ENCODE measurements at places on chromosomes 7 and 10. TPM values are rescaled to one million over a fixed set of nuclear protein-coding genes. Genes with fewer than 3 reads are reported as not detected.

ZNF783 gene
- polyA plus RNA-seq = 1.5 TPM

DNA sequence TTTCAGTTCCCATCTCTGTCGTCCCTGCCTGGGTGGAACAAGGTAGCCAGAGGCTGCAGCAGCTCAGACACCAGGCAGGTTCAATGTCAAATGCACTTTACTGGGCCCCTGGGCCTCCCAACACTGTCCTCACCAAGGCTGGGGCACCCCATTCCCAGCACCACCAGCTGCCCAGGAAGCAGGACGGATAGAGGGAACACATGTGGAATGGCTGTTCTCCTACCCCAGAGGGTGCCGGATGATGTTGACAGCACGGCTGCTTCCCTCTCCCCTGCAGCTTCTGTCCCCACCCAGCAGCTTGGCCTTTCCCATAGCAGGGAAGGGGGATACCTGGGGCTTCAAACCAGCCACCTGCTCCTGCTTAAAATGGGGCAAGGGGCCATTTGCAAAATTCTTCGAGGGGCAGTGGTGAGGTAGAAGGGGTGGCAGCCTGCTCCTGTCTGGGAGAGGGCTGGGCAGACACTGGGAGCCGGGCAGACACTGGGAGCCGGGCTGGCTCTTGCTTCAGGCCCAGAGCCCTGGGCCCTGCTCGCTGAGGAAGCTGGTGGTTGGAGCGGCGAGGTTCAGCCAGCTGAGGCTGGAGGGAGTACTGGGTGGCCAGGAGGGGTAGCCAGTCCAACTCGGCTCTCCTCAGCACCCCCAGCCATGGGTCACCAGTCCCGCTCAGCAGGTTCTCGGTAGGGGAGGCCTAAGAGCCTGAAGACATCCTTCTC lies 9.1 kb downstream of the POLL start:
- H3K36me3 ChIP-seq = peaks cover 75% of the 10 kb centered on the region
- H3K4me1 ChIP-seq = no peaks in the 10 kb centered on the region
- H3K27ac ChIP-seq = no peak overlapping the region
- no peaks in the 10 kb centered on the region for H3K27me3 ChIP-seq
- DNase-seq = no peak

- no peak overlapping the region for H3K27ac ChIP-seq
- no peaks in the 10 kb centered on the region for H3K36me3 ChIP-seq
- no peaks in the 10 kb centered on the region for H3K27me3 ChIP-seq
- no peak overlapping the region for H3K4me3 ChIP-seq
- no peaks in the 10 kb centered on the region for H3K4me1 ChIP-seq
- peak; percentile 2 for DNase-seq
Measured at GRCh38 chr7:117808341-117808757, 64.9 kb downstream of the CTTNBP2 start.

NUDT13 gene
- 1.0 TPM for polyA plus RNA-seq

DNA sequence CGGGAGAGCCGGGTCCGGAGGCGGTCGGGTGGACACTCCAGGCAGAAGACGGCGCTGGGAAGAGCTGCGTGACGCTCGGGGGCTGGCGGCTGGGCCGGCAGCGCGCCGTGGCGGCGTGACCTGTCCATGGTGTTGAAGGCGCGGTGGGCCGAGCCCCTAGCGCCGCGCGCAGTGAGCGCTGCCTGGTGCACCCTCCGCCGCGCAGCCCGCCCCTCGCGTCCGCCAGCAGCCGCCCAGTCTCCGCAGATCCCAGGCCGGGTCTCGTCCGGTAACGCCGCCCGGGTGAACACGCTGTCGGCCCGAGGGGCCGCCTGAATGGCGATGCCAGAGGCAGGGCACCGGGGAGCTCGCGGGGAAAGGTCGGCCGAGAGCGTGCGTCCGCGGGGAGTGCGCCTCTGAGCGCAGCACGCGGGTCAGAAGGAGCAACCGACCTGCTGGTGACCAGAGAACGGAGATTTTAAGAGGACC lies 657 bp upstream of the TMEM178B start:
- H3K27ac ChIP-seq = no peak overlapping the region
- H3K36me3 ChIP-seq = no peaks in the 10 kb centered on the region
- peaks cover 13% of the 10 kb centered on the region for H3K4me1 ChIP-seq
- peak overlapping the region; percentile 30 for H3K4me3 ChIP-seq
- H3K27me3 ChIP-seq = peaks cover 86% of the 10 kb centered on the region

HOXA1 gene
- 0.45 TPM for polyA plus RNA-seq

TMEM196 gene
- not detected for polyA plus RNA-seq

DNA sequence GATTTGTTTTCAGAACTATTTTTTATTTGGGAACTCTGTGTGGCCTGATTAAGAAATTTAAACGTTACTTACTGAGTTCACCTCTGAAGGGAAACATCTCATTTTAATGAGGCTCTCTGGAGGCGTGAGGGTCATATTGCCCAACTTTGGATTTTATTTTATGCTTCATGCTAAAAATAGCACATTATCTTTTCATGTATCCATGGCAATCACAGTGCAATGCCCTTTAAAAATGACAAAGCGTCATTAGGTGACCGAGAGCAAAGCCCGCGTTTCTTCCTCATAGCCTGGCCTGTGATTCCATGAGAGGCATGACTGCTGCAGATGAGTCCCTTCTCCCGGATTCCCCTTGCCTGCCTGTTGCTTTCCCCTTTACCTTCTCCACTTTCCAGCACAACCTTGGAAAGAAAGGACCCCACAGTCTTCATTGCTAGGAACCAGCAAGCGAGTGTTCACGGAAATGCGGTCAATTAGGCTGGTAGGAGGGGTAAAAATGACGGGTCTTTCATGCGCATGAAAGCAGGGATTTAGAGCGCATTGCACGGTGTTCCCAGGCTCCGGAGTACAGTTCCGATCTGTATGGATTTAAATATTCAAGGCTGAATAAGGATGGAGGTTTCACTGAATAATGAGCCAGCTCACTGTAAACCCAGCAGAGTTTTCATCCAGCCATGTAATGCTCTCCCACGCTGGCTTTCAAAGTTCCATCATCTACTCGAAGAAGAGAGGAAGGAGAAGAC lies 98.2 kb upstream of the PITRM1 start:
- no peak for DNase-seq
- H3K4me3 ChIP-seq = no peak overlapping the region
- H3K27ac ChIP-seq = no peak overlapping the region
- no peaks in the 10 kb centered on the region for H3K36me3 ChIP-seq
- H3K27me3 ChIP-seq = no peaks in the 10 kb centered on the region

- H3K27ac ChIP-seq = no peak overlapping the region
- no peak for DNase-seq
- peaks cover 13% of the 10 kb centered on the region for H3K4me1 ChIP-seq
- no peak overlapping the region for H3K4me3 ChIP-seq
- H3K27me3 ChIP-seq = no peaks in the 10 kb centered on the region
Measured at GRCh38 chr7:149257146-149257545, 4.8 kb upstream of the ZNF783 start.

GRCh38 chr10:97013983-97014382 lies 171.8 kb downstream of the SLIT1 start:
- no peaks in the 10 kb centered on the region for H3K4me1 ChIP-seq
- no peak for DNase-seq
- H3K27ac ChIP-seq = no peak overlapping the region
- H3K27me3 ChIP-seq = no peaks in the 10 kb centered on the region

DNA sequence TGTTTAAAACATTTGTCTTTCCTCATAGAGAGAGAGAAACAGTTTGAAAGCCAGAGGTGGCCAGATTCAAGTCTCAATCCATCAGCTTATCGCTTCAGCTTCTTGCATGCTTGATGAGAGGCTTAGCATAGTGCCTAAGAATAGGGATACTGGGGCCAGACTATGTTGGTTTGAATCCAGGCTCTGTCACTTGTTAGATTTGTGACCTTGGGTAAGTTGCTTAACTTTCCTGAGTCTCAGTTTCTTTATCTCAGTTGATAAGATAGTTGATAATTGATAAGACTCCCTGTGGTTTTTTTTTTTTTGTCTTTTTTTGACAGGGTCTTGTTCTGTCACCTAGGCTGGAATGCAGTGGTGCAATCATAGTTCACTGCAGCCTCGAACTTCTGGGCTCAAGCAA lies 12.1 kb upstream of the CDK6 start:
- H3K4me1 ChIP-seq = no peaks in the 10 kb centered on the region
- no peak overlapping the region for H3K27ac ChIP-seq
- H3K27me3 ChIP-seq = no peaks in the 10 kb centered on the region
- DNase-seq = no peak

- no peak overlapping the region for H3K27ac ChIP-seq
- DNase-seq = no peak
- no peaks in the 10 kb centered on the region for H3K36me3 ChIP-seq
- H3K4me1 ChIP-seq = no peaks in the 10 kb centered on the region
Measured at GRCh38 chr10:24255881-24256311, 47.0 kb downstream of the KIAA1217 start.

- no peak overlapping the region for H3K27ac ChIP-seq
- H3K4me1 ChIP-seq = no peaks in the 10 kb centered on the region
- no peaks in the 10 kb centered on the region for H3K27me3 ChIP-seq
- no peak for DNase-seq
Measured at GRCh38 chr7:50982626-50983025, 199.9 kb upstream of the GRB10 start.

NEUROD6 gene
- not detected for polyA plus RNA-seq

EGFR gene
- not detected for polyA plus RNA-seq

- no peak for DNase-seq
- H3K4me3 ChIP-seq = no peak overlapping the region
- no peaks in the 10 kb centered on the region for H3K4me1 ChIP-seq
- H3K27me3 ChIP-seq = peaks cover 11% of the 10 kb centered on the region
Measured at GRCh38 chr7:134276951-134277350, 39.8 kb downstream of the SLC35B4 start.

DNA sequence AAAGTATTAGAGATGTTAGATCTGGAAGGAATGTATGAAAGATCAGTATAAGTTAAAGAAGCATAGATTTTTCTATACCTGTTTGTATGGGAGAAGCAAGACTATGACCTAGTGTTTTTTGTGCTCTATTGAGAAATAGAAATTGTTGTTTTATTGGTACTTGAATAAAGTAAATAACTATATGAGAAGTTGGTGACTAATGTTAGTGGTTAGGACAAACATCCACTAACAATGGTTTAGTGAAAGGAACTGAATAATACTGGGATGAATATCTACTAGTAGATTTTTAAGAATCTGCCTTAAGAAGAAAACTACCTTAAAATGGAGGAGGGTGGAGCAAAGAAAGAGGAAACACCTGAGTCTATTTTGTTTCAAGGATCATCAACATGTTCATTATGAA lies 521.1 kb upstream of the POT1 start:
- DNase-seq = no peak
- H3K36me3 ChIP-seq = no peaks in the 10 kb centered on the region
- H3K4me1 ChIP-seq = no peaks in the 10 kb centered on the region
- no peak overlapping the region for H3K27ac ChIP-seq

POMZP3 gene
- polyA plus RNA-seq = 3.9 TPM

DNA sequence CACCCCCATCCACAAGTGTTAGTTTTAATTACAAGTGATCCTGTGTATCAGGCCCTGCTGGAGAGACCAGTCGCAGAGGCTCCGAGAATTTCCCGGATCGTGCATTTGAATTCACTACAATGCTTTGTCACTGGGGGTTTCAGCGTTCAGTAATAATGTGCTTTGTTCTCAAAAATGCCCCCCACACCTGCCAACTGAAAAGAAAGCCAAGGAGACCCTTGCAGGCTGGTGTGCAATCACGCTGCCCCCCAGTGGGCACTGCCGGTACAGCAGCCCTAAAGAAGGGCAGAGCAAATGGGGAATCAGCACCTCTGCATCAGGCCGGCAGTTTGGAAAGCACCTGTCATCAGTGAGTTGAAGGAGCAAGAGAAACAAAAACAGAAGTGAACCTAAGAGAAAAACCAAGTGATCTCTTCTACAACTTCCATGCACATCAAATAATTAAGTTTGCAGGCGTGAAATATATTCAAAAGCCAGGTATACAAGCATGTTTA lies 177.6 kb downstream of the PARD3 start:
- H3K36me3 ChIP-seq = no peaks in the 10 kb centered on the region
- no peak overlapping the region for H3K27ac ChIP-seq
- H3K27me3 ChIP-seq = no peaks in the 10 kb centered on the region
- peak overlapping the region; percentile 42 for H3K4me3 ChIP-seq

GPR37 gene
- not detected for polyA plus RNA-seq

DNA sequence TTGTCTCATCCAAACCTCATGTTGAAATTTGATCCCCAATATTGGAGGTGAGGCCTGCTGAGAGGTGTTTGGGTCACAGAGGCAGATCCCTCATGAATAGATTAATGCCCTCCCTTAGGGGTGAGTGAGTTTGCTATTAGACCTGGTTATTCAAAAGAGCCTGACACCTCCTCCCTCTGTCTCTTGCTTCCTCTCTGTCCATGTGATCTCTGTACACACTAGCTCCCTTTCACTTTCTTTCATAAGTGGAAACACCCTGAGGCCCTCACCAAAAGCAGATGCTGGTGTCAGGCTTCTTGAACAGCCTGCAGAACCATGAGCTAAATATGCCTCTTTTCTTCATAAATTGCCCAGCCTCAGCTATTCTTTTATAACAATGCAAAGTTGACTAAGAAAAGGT lies 447.1 kb downstream of the MDFIC start:
- no peaks in the 10 kb centered on the region for H3K36me3 ChIP-seq
- no peak overlapping the region for H3K4me3 ChIP-seq
- DNase-seq = no peak
- H3K27me3 ChIP-seq = no peaks in the 10 kb centered on the region
- H3K4me1 ChIP-seq = no peaks in the 10 kb centered on the region

GRCh38 chr7:77403957-77404356 lies 12.2 kb downstream of the GSAP start:
- H3K4me3 ChIP-seq = no peak overlapping the region
- no peak for DNase-seq
- no peak overlapping the region for H3K27ac ChIP-seq
- peaks cover 20% of the 10 kb centered on the region for H3K36me3 ChIP-seq
- peaks cover 63% of the 10 kb centered on the region for H3K4me1 ChIP-seq
- H3K27me3 ChIP-seq = no peaks in the 10 kb centered on the region

- no peak for DNase-seq
- no peaks in the 10 kb centered on the region for H3K4me1 ChIP-seq
- H3K27ac ChIP-seq = no peak overlapping the region
- no peaks in the 10 kb centered on the region for H3K36me3 ChIP-seq
- H3K27me3 ChIP-seq = no peaks in the 10 kb centered on the region
Measured at GRCh38 chr10:48251525-48252353, 22.8 kb downstream of the FRMPD2 start.

HOXA11 gene
- not detected for polyA plus RNA-seq

GRCh38 chr10:94524711-94525110 lies 20.9 kb upstream of the HELLS start:
- peaks cover 23% of the 10 kb centered on the region for H3K36me3 ChIP-seq
- H3K4me3 ChIP-seq = no peak overlapping the region
- DNase-seq = no peak
- H3K27ac ChIP-seq = no peak overlapping the region

SLC26A3 gene
- polyA plus RNA-seq = not detected

DNA sequence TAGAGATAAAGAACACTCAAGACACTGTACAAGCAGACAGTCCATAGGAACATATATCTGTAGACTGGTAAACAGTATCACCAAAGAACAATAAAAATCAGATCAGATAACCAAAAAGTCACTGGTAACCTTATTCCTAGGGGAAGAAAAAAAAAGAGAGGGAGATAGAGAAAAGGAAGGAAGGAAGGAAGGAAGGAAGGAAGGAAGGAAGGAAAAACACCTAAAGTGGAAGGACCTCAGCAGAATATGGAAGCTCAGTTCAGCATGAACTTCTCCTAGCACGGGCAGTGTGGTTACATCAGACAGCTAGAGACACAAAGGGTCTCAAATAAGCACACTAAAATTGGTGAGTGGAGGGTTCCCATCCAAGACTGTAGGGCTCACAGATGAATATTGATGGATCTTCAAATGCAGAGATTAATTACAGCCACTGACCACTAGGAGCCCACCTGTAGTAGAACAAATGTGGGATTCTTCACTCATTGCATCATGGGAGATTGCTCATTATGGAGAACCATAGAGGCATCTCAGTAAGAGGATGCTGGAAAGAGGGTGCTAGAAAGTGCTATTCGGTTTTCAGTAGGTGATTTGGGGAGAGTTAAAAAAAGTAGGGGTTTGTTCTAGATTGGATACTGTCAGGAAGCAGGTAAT lies 293.4 kb upstream of the C7orf33 start:
- no peaks in the 10 kb centered on the region for H3K4me1 ChIP-seq
- no peak for DNase-seq
- H3K27ac ChIP-seq = no peak overlapping the region
- no peaks in the 10 kb centered on the region for H3K27me3 ChIP-seq
- H3K36me3 ChIP-seq = no peaks in the 10 kb centered on the region
- H3K4me3 ChIP-seq = no peak overlapping the region
